B cell (primary cell): ENCODE measurements at places on chromosomes 1 and 21.

GRCh38 chr1:13825033-13825432 lies 125.0 kb downstream of the PRDM2 start:
- DNase-seq, result no peak

DNA sequence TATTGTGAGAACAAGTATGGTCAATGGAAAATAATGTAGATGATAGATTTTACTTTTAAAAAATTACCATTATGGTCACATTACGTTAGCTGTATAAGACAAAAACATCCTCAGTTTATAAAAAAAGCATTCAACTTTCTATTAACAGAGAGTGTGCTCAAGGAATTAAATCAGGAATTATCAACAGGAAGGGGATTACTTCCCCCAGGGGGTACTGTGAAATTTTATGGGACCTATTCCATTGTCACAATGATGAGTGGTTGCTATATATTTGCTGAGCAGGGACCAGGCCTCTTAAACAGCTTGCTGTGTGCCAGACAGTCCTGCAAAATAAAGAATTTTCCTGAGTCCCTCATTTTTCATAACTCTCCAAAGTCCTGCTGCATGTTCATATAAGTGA lies 21.2 kb downstream of the JAM2 start:
- DNase-seq, result no peak

DNA sequence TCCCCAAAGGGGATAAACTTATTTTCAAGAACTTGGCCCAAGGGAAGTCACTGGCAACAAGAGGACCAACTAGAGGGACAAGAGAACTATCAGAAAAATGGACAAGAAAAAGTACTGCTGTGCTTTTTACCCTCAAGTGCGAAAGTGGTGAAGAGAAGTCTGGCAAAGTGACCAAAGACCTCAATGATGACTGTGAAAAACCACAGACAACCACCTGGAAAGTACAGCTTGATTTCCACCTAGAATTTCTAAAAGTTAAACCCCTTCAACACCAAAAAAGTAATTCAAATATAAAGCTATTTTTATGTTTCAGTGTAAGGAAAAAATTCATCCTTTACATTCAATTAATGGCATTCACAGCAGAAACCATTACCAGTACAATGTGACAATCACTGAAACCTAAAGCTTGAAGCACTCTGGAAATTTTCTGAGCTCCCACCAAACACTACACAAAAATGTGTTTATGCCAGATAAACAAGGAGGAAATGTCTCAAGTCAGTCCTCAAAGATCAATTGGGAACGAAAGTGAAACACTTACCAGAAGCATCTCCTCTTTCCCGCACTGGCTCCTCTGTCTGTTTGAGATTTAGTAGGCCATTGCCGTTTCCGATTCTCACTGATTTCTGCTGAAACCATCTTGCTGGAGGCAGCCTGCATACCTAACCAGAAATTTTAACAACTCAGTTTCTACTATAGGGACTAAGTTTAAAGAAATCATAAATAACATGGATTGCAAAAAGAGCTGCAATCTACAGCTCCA lies 8.3 kb downstream of the SDE2 start:
- no peak for DNase-seq

DNA sequence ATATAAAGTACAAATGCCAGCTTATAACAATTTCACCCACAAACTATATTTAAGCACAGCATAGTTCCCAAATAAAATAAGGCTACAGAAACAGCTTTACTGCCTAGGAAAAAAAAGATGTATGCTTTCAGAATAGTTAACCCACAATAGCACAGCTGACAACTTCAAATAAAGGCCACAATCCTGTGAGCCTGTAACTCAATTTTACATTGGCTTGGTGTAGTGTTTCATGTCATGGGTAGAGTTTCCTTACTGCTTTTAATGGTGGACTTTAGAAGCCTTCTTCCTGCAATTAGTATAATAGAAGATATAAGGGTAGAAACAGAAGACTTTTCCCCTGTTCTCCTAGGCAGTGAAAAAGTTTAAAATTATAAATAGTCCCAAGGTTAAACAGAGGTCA lies 44.3 kb upstream of the ZC3H11B start:
- no peak for DNase-seq

DNA sequence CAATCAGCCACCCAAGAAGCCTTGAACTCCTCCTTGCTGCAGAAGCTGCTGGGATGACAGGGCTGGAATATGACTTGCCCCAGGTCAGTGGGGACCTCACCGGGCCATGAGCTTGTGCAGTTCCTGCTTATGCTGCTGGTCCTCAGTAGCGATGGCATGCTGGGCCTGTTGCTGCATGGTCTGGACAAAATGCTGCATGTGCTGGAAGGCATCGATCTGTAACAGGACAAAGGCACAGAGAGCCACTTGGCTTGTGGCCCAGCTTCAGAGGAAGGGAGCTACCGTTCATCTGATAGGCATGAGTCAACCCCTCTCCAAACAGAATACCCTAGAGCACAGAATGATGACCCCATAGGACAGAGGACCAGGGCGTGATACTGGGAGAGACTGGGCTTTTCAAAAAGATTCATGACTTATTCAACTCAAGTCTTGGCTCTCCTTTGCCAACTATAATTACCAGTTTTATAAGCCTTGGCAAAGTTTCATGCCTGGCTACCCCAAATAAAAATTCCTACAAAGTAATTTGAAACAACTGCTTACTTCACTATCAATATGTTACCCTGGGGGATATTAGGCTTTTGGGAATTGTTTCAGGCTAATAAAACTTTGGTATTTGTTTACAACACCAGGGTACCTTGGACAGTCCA lies 34.7 kb upstream of the EXOSC10 start:
- no peak for DNase-seq

- no peak for DNase-seq
These were observed 2.9 kb downstream of the COL9A2 start for GRCh38 chr1:40313958-40314720.

- no peak for DNase-seq
These were observed 19.4 kb upstream of the COL18A1 start for GRCh38 chr21:45385549-45386050.

- no peak for DNase-seq
These were observed 61.1 kb downstream of the TOMM20 start for GRCh38 chr1:235067396-235068157.

DNA sequence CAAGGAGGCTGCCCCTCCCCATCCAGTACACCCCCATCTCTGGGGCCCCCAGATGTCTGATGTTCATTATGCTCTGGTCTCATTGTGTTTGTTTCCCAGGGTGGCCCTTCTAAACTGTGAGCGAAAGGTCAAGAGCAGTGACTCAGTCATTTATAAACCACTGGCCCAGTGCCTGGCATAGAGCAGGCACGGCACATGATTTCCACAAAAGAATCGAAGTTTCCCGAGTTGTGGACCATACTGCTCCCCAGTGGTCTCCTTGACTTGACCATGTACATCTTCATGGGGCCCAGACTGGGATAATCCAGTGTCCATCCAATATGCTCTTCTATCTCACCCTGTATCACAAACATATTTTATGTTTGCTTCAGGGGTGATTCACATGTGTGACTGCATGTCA lies 153.3 kb downstream of the NR5A2 start:
- DNase-seq, result no peak

- DNase-seq, result no peak
These were observed 142.3 kb downstream of the PLXNA2 start for GRCh38 chr1:208101661-208102431.

DNA sequence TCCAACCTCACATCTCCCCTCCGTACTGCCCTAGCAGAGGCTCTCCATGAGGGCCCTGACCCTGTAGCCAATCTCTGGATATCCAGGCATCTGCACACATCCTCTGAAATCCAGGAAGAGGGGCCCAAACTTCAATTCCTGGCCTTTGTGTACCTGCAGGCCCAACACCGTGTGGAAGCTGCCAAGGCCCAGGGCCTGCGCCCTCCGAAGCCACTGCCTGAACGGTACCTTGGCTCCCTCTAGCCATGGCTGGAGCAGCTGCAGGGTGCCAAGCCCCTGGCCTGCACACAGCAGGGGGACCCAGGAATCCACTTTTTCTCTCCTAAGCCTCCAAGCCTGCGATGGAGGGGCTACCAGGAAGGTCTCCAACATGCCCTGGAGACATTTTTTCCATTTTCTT lies 84.2 kb downstream of the PTGER3 start:
- DNase-seq, result no peak

- no peak for DNase-seq
These were observed 50.3 kb upstream of the USP1 start for GRCh38 chr1:62386351-62387121.

DNA sequence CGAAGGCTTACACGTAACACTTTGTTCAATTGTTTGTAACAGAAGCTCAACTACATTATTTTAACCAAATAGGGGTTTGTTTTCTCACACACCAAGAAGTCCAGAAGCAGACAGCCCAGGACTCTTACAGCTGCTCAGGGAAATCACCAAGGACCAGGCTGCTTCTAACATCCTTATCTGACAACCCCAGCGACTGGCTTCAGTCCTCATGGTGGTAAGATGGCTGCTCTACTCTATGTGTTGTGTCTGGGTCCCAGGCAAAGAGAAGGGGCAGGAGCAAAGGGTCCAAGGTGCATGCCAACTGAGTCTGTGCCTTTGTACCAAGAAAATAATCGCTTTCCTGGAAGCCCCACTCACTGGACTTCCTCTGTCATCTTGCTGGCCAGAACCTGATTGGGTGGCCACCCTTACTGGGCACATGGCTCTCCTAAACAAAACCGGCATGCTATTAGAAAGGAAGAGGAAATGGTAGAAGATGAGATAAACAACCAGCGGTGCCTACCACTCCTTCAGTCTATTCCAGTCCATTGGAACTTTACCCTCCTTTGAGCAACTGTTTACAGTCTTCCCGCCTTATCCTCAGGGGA lies 34.1 kb upstream of the LRRC8D start:
- no peak for DNase-seq

DNA sequence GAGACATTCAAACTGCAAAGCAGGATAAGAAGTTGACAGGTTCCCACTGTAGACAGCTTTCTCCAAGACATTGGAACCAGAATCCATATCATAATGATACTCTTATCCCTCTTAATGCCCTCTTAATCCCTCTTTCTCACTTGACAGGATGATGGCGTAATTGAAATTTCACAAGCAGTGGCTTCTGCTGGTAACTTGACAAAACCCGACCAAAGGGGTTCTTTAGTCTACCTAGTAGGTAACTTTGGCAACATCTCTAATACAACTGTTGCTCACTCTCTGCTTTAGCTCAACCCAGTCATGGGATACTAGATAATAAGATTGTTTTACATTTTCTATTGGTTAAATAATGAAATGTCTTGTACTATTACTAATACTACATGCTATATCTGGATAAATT lies 34.7 kb downstream of the S100A10 start:
- no peak for DNase-seq

GRCh38 chr1:221832151-221832550 lies 90.3 kb upstream of the DUSP10 start:
- no peak for DNase-seq

- no peak for DNase-seq
These were observed 77.4 kb downstream of the APP start for GRCh38 chr21:26093122-26093521.

- DNase-seq, result no peak
These were observed 43.1 kb downstream of the ZMYM1 start for GRCh38 chr1:35122311-35122710.

DNA sequence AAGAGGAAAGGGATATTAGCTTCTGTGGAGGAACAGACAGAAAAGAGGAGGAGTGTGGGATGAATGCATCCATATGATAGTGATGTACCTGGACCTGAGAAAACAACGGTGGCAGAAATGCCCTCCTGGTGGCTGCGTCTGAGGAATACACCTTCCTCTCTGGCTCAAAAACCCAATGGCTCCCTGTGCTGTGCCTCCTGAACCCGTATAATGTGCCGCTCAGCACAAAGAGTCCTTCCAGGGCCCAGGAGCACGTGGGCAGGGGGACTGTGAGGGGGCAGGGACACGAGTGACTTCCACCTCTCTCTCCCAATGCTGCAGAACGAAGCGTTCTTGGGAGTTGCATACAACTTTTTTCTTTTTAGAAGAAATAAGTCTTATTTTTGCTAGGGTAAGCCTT lies 31.2 kb downstream of the IRF2BP2 start:
- DNase-seq, result no peak

DNA sequence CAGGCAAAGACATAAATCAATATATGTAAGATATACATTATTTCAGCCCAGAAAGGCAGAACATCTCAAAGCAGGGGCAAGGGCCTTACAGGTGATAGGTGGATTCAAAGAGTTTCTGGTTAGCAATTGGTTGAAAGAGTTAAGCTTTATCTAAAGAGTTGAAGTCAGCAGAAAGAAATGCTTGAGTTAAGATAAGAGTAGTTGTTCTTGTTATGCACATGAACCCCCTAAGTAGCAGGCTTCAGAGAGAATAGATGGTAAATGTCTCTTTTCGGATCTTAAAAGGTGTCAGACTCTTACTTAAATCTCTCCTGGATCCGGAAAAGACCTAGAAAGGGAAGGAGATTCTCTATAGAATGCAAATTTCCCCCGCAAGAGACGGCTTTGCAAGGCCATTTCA lies 8.3 kb upstream of the ZBTB40 start:
- no peak for DNase-seq

DNA sequence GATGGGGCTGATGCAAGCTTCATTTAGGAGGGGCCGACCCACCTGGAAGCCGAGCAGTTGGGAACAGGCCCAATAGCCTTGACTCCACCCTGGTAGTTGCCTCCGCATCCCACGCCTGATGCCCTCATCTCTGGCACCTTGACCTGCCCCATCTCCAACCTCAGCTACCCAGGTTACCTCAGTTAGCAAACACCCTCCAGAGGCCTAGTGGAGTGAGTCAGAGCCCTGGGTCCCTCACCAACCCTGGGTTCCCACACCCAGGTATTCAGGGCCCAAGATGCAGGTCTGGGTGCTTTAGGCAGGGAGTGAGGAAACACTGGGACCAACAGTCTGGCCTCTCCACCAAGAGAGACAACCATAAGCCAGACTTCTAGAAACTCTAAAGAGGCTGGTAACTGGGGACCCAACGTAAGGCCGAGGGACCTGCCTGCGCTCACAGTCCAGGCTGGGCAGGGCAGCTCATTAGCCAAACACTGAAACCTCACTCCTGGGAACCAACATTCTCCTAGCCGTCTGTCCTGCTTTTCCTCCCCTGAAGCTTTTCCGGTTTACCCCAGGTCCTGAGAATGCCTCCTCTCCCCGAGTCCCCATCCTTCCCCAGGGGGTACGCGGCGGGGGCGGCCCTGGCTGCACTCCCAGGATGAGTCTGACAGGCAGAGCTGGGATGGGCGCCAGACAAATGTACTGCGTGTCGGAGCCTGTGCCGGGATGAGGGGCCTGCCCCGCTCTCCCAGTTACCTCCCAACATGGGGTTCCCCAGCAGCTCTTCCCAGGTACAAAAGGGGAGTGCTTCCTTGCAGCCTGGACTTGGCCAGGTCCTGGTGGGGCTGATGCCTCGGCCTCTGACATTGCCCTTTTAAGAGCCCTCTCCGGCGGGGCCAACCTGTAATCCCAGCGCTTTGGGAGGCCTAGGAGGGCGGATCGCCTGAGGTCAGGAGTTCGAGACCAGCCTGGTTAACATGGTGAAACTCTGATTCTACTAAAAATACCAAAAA lies 8.9 kb upstream of the CELSR2 start:
- DNase-seq, result no peak

GRCh38 chr1:210342986-210343780 lies 14.5 kb downstream of the HHAT start:
- DNase-seq, result peak; percentile 90

DNA sequence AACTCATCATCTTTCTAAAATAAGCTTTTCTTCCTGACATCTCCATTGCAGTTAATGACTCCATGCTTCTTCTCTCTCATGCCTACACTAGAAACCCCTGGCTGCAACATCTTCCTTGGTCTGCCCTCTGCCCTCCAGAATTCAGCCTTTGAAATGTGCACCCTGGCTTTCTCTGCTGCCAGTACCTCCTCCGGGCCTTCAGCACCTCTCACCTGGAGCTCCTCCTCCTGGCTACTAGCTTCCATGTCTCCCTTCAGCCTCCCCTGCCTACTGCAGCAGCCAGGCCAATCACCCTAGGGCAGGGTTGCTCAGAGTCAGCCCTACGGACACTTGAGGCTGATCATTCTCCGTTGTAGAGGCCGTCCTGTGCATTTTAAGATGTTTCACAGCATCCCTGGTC lies 18.3 kb downstream of the SUSD4 start:
- DNase-seq, result no peak
